ENCODE measurements at places on chromosomes 1 and 21.

- DNase-seq = no peak
Observed at GRCh38 chr1:93734999-93735398, 53.4 kb upstream of the BCAR3 start.

DNA sequence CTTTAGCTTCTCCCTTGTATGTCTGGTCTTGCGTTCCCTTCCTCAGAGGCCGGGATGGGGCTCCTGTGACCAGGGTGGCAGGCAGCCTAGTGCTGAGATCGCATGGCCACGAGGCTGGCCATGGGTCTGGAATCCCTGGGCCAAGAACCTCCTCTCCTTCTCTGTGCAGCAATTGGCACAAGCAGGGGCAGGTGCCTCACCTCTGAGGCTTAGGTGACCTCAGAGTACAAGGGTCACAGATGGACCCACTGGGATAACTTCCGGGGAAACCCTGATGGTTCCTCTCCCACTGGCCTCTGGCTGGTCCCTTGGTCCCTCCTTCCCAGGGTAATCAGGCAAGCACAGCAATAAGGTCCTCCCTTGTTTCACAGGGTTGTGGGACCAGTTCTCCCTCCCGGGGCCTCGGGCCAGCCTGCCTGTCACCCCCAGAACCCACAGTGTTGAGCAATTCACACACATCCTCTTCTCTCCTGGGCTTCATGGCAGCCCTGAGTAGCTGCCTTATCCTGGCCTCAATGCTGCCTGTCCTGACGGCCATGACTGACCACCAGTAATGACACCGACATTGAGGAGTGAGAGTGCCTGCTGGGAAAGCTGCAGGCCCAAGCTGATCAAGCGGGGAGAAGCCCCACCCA is 38.6 kb downstream of the BMP8A start:
- no peak for DNase-seq

DNA sequence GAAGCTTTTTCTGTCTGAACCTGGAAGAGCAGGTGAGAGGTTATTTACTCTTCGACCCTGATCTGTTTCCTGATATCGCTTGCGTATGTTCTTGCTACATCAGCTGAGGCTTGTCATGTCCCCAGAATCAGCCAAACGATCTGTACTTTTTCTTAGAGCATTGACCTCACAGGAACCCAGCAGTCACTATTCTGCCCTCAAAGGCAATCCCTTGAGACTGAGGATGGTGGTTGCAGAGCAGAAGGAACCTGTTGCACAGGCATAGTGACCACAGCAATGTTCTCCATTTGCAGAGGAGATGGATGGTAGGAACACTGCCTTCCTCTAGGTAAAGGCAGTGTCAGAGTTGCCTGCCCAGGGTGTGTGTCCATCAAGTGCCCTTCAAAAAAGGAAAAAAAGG is 11.3 kb upstream of the LACTBL1 start:
- DNase-seq = no peak

GRCh38 chr1:42723511-42723910 is 16.5 kb downstream of the CLDN19 start:
- no peak for DNase-seq

- DNase-seq = no peak
Observed at GRCh38 chr21:38982096-38982495, 176.4 kb downstream of the ETS2 start.

DNA sequence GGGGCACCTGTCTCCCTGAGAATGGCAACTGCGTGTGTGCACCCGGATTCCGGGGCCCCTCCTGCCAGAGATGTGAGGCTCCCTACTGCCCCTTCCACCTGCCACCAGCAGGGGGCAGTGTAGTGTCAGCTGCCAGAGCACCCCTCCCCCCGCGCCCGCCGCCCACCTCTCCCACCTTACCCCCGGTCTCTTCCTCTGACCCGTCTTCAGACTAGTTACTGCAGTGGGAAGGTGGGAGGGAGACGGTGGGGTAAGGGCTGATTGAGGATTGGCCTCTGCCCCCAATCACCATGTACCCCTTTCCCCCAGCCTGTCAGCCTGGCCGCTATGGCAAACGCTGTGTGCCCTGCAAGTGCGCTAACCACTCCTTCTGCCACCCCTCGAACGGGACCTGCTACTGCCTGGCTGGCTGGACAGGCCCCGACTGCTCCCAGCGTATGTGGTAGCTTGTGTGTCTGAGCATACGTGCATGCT is 10.1 kb upstream of the LRRC71 start:
- DNase-seq = peak; percentile 39

- DNase-seq = no peak
Observed at GRCh38 chr21:10616535-10616934, 95.2 kb downstream of the TPTE start.

DNA sequence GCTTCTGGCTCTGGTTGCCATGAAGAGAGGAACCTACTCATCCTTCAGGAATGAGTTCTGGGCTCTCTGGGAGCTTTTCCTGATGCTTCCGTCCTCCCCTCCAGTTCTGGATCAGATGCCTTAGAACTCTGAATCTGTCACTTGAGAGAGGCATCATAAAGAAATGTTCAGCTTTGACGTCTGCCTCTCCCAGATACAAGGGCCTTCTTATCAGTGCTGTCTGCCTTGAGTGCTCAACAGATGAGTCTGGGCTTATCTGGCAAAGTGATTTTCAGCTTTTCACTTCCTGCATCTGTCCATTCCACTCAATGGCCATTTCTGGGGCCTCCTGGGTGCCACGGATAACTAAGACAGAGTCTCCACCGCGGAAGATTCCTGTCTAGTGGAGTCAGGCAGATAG is 12.3 kb upstream of the OTUD3 start:
- DNase-seq = no peak

GRCh38 chr1:66925944-66926343 is 1.2 kb downstream of the MIER1 start:
- DNase-seq = no peak

DNA sequence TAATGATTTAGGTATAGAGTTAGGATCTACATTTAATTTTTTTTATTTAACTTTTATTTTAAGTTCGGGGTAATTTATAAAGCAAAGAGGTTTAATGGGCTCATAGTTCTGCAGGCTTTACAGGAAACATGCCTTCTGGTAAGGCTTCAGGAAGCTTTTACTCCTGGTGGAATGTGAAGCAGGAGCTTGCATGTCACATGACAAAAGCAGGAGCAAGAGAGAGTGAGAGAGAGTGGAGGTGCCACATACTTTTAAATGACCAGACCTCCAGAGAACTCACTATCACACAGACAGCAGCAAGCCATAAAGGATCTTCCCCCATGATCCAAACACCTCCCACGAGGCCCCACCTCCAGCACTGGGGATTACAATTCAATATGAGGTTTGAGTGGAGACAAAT is 17.6 kb upstream of the GBP2 start:
- DNase-seq = no peak

GRCh38 chr1:85282424-85282823 is 6.0 kb upstream of the BCL10 start:
- no peak for DNase-seq

DNA sequence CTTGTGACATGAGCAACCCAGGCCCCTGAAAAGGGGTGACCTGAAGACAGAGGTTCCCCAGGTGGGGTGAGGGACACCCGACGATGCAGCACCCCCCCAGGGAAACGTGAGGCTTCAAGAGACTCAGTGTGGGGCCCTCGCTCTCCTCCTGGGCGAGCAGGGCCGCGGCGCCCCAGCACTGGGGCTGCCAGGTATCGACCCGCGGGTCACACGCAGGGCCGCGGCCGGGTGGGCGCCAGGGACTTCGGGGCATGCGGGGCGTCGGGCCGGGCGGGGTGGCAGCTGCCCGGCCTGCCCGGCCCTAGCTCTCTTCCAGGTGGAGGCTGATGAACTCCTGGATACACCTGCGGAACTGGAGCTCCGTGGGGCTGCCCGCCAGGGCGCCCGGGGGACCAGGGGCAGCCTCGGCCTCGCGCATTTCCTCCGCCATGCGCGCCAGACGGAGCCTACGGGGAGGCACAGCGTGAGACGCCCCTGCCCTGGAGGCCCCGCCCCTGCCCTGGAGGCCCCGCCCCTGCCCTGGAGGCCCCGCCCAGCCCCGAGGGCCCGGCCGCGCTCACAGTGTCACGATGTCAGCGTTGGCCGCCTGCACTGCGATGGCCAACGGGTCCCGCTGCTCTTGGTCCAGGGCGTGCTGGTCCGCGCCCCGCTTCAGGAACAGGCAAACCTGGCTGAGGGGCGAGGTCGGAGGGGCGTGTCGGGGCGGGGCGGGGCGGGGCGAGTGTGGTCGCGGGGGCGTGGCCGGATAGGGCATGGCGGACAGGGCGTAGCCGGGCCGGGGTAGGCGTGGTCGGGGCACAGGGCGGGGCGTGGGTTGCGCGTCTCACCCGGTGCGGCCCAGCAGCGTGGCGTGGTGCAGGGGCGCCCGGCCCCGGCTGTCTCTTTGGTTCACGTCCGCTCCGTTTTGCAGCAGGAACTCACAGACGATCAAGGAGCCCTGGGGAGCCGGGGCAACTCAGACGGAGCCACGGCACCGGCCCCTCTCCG is 13.3 kb downstream of the SCNN1D start:
- no peak for DNase-seq

DNA sequence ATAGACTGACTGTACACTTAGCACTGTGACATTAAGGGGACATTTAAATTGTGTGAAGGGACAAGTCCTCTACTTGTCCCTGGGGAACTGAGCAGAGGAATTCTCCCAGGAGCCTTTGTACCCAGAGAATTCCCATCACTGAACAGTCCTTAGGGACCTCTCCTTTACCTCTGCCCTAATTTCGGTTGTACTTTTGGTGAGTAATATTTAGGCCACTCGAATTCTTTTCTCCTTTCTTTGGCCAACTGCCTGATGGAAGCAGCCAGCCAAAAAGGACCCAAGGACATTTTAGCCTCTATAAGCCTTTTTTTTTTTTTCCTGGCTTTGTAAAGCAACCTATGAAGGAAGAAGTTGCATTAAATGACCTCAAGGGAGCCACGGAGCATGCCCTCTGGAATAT is 71.5 kb downstream of the NR5A2 start:
- DNase-seq = no peak

DNA sequence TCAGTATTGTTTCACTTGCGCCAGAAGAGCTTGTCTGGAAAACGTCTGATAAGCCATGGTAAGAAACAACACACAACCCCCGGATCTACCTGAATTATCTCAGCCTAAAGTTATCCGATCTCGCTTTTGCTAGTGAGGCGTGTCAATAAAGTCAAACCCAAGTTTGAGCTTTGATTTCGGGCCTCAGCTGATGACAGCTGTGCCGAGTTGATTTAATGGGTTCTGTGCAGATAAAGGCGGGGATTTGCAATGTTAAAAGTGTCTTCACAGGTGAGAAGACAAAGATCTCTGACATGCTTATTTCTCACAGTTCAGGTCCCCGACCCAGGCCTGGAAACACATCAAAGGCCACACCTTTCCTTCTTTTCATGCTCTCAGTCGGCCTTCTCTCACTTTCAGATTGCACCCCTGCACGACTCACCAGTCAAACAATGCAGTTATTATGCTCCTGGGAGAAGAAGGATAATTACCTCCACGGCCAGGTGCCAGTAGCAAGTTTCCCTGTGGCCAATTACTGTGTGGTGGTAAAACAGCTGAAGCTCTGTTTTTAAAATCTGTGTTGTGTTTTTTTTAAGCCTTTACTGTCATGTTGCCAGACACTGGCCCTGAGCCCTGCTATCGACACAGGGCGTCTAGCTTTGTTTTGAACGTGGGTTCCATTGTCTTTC is 245.3 kb upstream of the RUNX1 start:
- peak; percentile 65 for DNase-seq

DNA sequence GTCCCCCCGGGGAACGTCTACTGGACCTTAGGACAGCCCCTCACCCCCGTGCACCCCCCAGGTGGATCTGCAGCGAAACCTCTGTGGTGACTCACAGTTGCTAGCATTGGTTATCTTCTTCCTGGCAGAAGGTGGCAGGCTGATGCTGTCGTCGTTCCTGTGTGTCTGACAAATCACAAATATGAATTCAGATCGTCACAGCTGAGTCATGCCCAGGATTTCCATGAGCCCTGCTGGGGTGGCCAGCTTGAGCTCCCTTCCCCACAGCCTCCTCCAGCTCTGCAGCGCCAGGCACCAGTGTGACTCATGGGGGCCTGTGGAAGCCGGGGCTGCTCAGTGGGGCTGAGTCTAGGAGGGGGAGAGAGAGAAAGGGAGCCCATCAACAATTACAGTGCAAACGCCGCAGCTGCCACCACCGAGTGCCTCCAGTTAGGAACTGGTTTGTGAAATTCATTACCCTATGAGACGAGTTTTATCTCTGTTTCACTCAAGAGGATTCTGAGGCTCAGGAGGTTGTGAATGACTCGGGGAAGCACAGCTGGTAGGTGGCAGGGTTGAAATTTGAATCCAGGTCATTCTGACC is 197.9 kb downstream of the DYRK1A start:
- DNase-seq = no peak

GRCh38 chr1:14228677-14229076 is 369.8 kb upstream of the KAZN start:
- no peak for DNase-seq

DNA sequence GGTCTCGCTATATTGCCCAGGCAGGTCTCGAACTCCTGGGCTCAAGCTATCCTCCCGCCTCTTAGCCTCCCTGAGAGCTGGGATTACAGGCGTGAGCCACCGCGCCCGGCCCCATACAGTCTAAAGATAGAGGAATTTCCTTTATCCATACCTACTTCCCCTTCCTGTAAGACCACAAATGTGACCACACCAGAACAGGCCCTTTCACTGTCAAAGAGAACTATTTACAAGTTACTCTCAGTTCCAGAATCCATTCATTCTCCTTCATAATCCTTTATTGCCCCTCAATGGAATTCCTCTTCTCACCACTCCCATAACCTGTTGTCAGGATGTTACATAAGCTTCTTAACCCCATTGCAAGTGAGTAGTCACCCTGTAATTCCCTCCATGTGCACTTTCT is 26.3 kb upstream of the SLC5A9 start:
- DNase-seq = no peak

- DNase-seq = no peak
Observed at GRCh38 chr21:40615505-40616376, 231.2 kb downstream of the DSCAM start.

DNA sequence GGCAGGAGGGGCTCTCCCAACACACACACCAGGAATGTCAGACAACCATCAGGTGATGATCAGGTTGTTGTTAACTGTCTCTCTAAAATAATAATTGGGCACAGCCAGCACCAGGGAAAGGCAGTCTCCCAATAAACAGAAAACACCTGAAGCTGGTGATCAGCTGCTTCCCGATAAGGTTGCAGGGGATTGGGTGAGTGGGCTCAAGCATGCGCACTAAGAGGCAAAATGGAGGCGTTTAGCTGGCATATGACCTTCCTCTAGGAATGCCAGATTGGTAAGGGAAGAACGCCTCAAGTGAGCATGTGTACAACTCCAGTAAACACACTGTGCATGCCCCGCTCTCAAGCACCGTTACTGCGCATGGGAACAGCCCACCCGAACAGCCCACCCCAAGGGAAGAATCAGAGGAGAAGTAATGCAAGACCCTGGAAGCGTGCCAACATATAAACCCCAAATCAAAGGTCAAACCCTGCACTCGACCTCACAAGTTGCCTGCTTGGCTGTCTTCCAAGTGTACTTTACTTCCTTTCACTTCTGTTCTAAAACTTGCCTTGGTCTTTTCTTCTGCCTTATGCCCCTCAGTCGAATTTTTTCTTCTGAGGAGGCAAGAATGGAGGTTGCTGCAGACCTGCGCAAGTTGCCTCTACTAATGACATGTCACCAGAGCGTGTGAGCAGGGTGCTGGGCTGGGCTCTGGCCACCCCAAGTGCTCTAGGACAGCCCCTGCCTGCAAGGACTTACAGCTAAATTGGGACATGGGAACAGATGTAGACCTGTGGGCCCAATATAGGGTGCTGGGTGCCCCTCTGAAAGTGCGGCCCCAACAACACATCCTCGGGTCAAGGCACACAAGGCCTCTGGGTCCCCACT is 200.8 kb downstream of the RHOU start:
- DNase-seq = no peak

Data from NCI-H187 (cell line).